Thoracic aorta (tissue), 2 donors: ENCODE measurements at places on chromosomes 5 and 9. TPM values are rescaled to one million over a fixed set of nuclear protein-coding genes. Genes with fewer than 3 reads are reported as not detected.
A peak's percentile ranks its signal among the peaks of the same experiment; 100 is the strongest.

DNA sequence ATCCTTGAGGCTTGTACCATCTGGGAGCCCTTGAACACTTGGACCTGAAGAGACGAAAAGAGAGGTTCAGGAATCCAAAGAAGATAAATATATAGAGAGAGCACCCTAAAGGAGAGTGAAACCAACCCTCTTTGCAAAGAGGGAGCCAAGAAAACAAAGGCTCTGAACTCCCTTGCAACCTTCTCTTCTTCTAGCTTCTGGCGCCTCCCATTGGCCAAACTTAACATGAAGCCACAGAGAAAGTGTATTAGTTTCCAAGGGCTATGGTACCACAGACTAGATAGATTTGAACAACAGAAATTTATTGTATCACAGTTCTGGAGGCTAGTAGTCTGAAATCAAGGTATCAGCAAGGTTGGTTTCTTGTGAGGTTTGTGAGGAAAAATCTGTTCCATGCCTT lies 175.1 kb downstream of the HCN1 start:
- H3K4me1 ChIP-seq, result no peaks in the 10 kb centered on the region
- H3K4me3 ChIP-seq, result no peak overlapping the region
- DNase-seq, result no peak

GRCh38 chr9:14956208-14956607 lies 46.0 kb upstream of the FREM1 start:
- no peaks in the 10 kb centered on the region for H3K36me3 ChIP-seq
- no peak overlapping the region for H3K4me3 ChIP-seq
- H3K4me1 ChIP-seq, result no peaks in the 10 kb centered on the region
- no peak for DNase-seq
- no peaks in the 10 kb centered on the region for H3K27me3 ChIP-seq

DNA sequence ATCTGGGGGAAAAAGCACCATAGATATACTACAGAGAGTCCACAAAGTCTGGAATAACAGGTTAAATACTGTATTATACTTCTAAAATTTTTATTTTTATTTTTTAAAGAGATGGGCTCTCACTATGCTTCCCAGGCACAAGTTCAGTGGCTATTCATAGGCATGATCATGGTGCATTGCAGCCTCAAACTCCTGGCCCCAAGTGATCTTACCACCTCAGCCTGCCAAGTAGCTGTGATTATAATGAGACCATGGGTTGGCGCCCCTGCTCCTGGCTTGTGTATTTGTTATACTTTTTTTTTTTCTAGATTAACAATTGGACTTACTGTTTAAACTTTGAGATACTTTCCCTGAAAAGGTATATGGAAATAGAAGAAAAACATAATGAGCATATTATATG lies 25.9 kb downstream of the ERBIN start:
- no peaks in the 10 kb centered on the region for H3K36me3 ChIP-seq
- no peak overlapping the region for H3K4me3 ChIP-seq
- H3K27me3 ChIP-seq, result no peaks in the 10 kb centered on the region
- no peak for DNase-seq
- H3K4me1 ChIP-seq, result peaks cover 18% of the 10 kb centered on the region

- H3K4me3 ChIP-seq, result peak overlapping the region; percentile 34
- no peak overlapping the region for H3K27ac ChIP-seq
- H3K36me3 ChIP-seq, result no peaks in the 10 kb centered on the region
Measured at GRCh38 chr5:148466236-148466580, 82.5 kb downstream of the FBXO38 start.

DNA sequence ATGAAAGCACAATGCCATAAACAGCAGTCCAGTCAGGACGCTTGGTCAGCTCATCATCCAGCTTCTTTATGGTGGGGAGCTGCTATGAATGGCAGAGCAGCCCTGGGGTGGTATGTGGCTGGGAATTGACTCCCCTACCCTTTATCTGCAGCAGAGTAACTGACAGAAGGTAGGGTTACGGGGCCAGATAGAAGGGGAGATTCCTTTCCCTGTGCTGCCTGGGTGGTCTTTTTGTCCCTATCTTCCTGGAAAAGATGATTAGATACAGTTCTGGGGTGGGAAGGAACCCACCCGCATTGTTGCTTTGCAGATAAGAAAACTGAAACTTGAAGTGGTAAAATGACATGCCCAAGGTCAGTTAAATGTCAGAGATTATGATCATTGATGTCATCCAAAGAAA lies 405.5 kb downstream of the ARHGEF28 start:
- no peak overlapping the region for H3K4me3 ChIP-seq
- peaks cover 7% of the 10 kb centered on the region for H3K4me1 ChIP-seq
- H3K27me3 ChIP-seq, result no peaks in the 10 kb centered on the region
- DNase-seq, result no peak
- H3K27ac ChIP-seq, result no peak overlapping the region

GRCh38 chr9:78234810-78235209 lies 1.1 kb upstream of the CEP78 start:
- H3K27me3 ChIP-seq, result no peaks in the 10 kb centered on the region
- H3K36me3 ChIP-seq, result no peaks in the 10 kb centered on the region
- peaks cover 2% of the 10 kb centered on the region for H3K4me1 ChIP-seq
- H3K4me3 ChIP-seq, result peak overlapping the region; percentile 72

DNA sequence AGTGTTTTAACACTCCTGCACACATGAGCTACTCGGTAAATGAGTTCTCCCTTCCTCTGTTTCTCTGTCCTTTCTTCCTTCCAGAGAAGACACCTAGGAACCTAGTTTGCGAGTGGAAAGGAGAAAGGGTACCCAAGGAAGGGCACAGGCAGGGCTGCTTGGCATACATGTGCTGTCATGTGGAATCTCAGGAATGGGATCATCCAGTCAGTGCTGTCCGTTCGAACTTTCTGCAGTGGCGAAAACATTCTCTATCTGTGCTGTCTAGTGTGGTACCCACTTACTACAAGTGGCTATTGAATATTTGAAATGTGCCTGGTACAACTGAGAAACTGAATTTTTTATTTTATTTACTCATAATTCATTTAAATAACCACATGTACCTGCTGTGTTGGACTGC lies 28.0 kb downstream of the NLN start:
- H3K27ac ChIP-seq, result no peak overlapping the region
- H3K36me3 ChIP-seq, result no peaks in the 10 kb centered on the region
- H3K4me1 ChIP-seq, result no peaks in the 10 kb centered on the region

- no peaks in the 10 kb centered on the region for H3K4me1 ChIP-seq
- no peaks in the 10 kb centered on the region for H3K36me3 ChIP-seq
- H3K27me3 ChIP-seq, result no peaks in the 10 kb centered on the region
- no peak for DNase-seq
- no peak overlapping the region for H3K4me3 ChIP-seq
Measured at GRCh38 chr5:145768863-145769262, 66.3 kb downstream of the PRELID2 start.

DNA sequence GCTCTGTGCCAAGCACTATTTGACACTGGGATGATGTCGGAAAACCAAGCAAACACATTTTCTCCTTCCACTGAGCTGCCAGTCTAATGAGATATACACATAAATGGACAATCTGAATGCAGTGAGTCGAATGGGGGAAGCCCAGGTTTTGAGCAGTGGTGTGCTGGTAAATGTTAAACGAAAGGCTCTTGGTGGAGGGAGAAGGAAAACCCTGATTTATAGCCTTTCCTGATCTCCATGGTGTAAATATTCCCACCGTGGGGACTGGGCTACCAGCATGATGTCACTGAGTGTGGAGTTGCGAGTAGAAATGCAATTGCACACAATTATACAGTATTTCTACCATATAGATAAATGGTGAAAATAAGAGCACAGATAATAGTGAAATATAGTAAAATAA lies 5.0 kb upstream of the GSN start:
- H3K4me3 ChIP-seq, result no peak overlapping the region
- H3K27ac ChIP-seq, result no peak overlapping the region
- no peak for DNase-seq
- no peaks in the 10 kb centered on the region for H3K27me3 ChIP-seq

- peaks cover 18% of the 10 kb centered on the region for H3K36me3 ChIP-seq
- H3K4me3 ChIP-seq, result no peak overlapping the region
- no peak overlapping the region for H3K27ac ChIP-seq
Measured at GRCh38 chr9:109447329-109448076, 50.6 kb downstream of the PTPN3 start.

- no peak for DNase-seq
- H3K27me3 ChIP-seq, result no peaks in the 10 kb centered on the region
- no peaks in the 10 kb centered on the region for H3K36me3 ChIP-seq
- H3K4me1 ChIP-seq, result no peaks in the 10 kb centered on the region
- H3K27ac ChIP-seq, result no peak overlapping the region
- H3K4me3 ChIP-seq, result no peak overlapping the region
Measured at GRCh38 chr9:2691212-2691611, 26.1 kb upstream of the KCNV2 start.

DNA sequence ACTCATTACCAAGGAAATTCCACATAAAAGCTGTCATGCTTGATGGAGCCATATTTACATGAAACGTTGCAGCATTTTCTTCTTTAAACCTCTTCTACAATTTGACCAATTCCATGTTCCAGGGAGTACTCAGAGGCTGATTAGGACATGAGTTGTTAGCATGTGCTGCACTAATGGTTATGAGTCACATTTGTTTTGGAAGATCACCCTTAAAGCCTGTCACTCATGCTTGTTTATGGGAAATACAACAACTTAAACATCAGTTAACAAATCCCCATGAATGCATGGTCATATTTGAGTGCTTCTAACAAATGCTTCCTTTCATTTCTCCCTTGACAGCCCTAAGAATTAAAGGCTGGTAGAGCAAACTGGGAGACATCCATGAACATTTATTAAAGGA lies 156.1 kb downstream of the GHR start:
- no peaks in the 10 kb centered on the region for H3K36me3 ChIP-seq
- H3K4me3 ChIP-seq, result no peak overlapping the region
- DNase-seq, result no peak
- no peak overlapping the region for H3K27ac ChIP-seq

The BRD3 gene
- total RNA-seq, result 22.1 TPM

The IL9 gene
- total RNA-seq, result not detected

The KIAA1958 gene
- 5.8 TPM for total RNA-seq

The ACOT12 gene
- total RNA-seq, result not detected

The GDA gene
- not detected for total RNA-seq

The IL4 gene
- not detected for total RNA-seq

The GPR21 gene
- total RNA-seq, result not detected
